ENCODE measurements at places on chromosomes 1 and 21.

GRCh38 chr1:147579532-147579931 lies 38.2 kb downstream of the BCL9 start:
- peak; percentile 77 for DNase-seq

DNA sequence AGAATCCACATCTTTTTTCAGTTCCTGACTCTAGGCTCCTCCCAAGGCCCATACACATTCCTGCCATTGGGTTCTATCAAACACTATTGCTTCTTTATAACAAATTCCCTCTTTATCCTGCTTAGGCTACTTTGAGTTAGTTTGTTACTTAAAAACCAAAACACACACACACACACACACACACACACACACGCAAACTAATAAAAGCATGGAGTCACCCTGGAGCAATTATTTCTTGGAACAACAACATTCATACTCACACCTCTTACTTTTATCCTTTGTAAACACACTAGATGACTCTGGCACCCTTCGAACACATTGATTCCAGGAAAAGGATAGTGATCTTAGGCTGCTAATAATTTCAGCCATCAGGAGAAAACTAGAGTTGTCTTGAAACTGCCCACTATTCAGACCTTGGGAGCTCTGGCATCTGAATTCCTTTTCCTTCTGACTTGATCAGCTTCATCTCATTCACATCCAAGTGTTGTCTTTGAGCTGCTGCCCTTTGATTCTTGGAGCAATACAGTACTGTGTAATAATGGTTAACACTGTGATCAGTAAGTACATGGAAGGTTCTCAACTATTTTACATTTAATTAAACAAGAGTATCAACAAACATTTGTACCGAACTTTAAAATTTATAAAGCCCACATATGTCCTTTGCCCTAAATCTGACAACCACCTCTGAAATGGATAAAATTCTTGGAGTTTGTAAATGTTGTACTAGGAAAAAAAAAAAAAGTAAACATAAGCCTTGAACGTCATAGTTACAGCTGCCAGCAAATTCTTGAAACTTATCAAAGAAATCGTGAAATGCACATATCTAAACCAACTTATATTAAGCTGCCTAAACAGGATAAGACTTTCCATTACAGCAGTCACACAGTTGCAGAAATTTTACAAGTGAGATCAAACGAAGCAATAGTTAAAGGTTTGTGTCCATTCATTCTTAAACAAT lies 2.8 kb upstream of the SEC22B start:
- DNase-seq = no peak

DNA sequence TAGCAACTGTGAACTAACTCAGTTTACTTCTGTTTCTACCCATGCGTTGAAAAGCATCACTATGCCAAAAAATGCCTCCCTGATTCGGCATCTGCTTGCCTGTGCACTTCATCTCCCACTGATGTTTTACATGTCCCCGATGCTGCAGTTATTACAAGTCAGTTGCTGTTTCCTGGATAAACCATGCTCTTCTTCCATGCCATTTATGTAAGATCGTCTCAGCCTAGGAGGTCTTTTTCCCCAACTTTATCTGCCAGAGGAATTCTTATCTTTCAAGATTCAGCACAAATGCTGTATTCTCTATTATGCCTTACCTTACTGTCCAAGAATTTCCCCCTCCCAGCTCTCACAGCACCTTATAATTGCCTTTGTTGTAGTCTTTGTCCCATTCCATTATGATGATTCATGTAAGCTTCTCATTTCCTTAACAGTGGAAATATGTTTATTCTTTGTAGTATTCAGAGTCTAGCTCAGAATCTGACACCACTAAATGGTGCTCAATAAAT lies 30.0 kb downstream of the PRKACB start:
- DNase-seq = no peak

GRCh38 chr1:28162151-28162550 lies 14.3 kb downstream of the PTAFR start:
- DNase-seq = no peak

DNA sequence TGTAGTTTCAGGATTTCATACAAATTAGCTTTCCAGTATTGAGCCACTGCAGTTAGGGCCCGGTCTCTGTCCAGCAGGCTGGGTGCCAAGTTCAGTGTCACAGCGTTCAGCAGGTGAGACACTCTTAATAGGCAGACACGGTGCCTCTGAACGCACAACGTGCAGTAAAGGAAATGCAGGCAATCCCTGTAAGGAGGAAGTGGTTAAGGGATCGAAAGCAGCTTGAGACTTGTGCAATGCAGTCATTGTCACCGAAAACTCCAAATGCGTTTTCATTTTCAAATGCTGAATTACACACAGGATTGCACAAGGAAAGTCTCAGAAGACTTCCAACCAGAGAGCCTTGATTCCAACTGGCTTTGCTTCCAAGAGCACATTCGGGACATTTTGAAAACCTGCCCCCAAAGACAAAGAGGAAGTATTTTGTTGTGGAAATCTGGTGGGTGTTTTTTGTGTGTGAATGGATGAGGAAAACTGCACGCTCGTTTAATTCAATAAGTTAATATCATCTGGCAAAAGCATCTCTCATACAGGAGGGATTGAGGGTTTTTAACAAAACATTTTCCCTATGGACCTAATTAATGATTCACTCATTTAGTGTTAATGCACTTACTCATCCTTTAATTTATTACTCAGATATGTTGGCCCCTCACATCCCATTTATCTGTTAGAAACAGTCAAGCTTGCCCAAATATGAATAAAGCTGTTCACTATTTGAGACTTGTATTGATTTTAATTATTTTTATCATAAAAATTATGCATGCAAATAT lies 61.6 kb downstream of the PTGS2 start:
- no peak for DNase-seq

GRCh38 chr1:90443354-90443753 lies 273.7 kb downstream of the BARHL2 start:
- no peak for DNase-seq

DNA sequence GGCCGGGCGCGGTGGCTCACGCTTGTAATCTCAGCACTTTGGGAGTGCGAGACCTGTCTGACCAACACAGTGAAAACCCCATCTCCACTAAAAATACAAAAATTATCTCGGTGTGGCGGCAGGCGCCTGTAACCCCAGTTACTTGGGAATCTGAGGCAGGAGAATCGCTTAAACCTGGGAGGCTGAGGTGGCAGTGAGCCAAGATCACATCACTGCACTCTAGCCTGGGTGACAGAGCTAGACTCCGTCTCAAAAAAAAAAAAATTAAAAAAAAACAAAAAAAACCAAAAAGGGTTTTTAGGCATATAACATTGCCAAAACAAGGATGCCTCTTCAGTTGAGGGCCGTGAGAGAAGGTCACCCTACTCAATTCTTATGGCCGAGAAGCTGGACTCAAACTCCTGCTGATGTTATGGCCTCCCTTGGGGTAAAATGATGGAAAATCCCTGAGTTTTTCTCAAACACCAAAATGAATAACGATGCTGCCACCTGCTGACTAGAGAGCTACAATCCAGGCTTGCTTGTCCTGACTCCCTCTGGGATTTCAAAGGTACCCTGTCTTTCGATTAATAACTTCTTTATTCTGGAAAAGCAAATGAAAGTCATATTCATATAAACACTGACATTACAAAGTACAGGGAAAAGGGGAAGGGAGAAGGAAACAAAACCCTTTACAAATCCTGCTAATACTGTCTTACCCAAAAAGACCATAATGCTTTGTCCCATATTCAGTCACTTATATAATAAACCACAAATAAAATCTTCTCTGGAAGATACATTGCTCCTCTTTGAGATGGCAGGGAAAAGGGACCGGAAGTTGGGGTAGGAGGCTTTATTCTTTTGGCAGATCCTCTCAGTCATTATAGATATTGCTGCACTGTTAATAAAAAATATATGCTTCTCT lies 10.7 kb downstream of the RAB42 start:
- DNase-seq = no peak

DNA sequence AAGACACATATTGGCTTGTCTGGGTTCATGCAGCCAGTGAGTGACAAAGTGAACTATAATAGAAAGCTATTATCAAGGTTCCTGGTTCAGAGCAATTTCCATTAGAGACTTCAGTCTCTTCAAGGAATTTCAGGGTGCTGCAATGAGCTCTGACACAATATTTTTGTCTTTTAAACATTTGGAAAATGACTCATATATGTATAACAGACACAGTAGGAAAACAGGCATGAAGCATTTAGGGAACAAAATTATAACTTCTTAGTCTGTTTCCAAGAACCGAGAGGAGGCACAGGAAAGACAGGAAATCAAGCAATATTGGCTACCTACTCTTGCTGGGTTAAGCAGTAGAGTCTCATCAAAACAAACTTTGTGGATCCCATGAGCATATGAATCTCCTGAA lies 170.4 kb downstream of the PTPRC start:
- no peak for DNase-seq

DNA sequence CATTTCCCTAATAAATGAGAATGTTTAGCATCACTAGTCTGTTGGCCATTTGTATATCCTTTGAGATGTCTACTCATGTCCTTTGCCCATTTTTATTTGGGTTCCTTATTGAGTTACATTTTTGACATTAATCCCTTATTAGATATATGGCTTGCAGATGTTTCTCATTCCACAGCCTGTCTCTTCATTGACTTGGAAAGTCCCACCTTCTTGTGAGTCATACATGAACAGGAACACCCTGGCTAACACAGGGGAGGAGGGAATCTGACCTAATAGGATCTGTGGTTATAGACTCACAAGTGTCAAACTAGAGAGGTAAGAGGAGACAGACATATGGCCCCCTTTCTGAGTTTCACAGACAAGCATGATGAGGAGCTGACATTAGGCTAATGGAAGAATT lies 11.5 kb downstream of the ZP4 start:
- DNase-seq = no peak

DNA sequence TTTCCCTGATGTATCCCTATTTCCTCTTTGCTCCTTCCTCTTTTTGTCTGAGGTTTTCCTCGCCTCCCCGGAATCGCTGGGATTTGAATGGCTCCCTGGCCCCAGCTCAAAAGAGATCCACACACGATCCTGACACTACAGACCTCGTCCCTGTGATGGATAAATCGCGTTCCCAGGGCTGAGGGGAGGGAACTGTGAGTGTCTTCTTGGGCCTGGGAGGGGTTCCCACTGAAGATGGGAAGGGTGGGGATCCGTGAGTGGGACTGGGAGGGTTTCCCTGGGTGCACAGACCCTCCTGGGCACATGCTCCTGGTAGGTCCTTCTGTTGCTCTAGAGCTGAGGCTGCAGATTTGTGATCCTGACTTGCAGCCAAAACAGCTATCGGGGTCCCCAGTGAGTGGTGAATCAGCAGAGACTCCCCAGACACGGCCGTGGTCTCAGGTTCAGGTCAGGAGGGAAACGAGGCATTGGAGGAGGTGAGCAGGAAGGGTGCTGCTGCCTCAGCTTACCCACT lies 591.0 kb downstream of the PTPRU start:
- no peak for DNase-seq

DNA sequence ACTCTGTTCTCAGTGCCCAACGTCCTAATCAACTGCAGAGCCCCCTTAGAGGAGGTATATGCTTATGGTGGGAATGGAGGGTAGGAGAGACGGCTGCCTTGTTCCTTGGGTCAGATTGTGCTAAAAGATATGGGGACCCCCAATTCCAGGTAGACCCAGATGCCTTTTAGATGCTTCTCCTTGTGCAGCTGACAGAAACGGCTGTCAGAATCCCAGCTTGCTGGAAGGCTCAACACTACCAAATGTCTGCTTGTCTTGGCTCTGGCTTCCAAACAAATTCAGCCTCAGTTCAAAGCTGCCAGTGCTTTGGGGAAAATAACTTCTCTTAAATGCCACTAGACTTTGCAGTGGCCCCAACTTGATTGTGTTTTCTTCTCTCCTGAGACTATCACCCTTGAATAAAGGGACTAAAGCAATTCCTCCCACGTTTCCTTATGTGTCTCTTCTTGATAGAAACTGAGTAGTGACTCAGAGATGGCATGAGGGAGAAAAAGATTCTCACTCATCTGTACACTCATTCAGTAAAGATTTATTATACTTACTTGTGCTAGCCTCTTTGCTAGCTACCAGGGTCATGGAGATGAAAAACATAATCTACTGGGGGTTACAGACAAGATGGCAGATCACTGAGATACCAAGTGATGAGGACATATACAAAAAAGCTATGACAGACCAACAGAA lies 3.4 kb upstream of the RNF19B start:
- no peak for DNase-seq

GRCh38 chr1:147634645-147635044 lies 35.7 kb downstream of the ACP6 start:
- no peak for DNase-seq

DNA sequence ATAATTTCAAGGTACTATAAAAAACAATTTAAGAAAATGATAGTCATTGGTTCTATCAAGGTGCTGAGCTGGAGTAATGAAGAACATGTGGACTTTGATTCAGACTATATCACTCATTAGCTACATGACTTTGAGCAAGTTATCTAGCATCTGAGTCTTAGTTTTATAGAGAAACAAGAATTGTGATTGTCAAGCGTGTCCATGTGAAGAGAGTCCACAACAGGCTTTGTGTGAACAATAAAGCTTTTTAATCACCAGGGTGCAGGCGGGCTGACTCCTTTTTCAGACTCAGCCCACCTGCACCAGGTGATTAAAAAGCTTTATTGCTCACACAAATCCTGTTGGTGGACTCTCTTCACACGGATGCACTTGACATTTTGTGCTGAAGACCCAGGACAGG lies 26.6 kb upstream of the DMRTB1 start:
- DNase-seq = no peak

DNA sequence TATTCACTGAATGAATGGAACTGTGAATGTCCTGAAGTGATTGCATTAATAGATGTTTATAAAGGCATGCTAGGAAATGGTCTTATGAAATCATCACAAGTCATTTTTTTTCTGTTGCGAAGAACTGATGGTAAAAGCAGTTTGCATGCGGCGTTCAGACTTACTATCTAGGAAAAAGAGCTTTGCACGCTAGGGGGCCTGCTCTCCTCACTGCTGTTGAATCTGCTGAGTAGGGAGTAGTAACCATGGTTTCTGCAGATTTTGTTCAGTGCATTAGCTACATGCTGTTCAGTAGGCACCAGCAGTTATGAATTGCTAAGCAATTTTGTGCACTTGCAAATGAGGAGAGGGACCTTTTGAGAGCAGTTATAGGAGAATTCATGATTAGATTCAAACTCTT lies 57.9 kb downstream of the CENPF start:
- no peak for DNase-seq

- DNase-seq = no peak
Observed at GRCh38 chr1:202149566-202149965, 5.0 kb upstream of the ARL8A start.

GRCh38 chr21:17128132-17128531 lies 384.7 kb upstream of the CXADR start:
- no peak for DNase-seq

GRCh38 chr1:198629610-198630009 lies 9.2 kb upstream of the PTPRC start:
- no peak for DNase-seq

- no peak for DNase-seq
Observed at GRCh38 chr1:44537538-44537937, 132.5 kb downstream of the RNF220 start.
